Activated CD4-positive, alpha-beta T cell treated with anti-CD3 and anti-CD28 coated beads, Interleukin-2, amount 50 U/mL, for 4 hours (primary cell): ENCODE measurements at places on chromosomes 2 and 18.

- no peak for DNase-seq
Observed at GRCh38 chr2:219001100-219001576, 7.9 kb upstream of the CRYBA2 start.

GRCh38 chr2:202158796-202159195 is 79.6 kb downstream of the SUMO1 start:
- DNase-seq = no peak

GRCh38 chr2:8607606-8608005 is 74.2 kb upstream of the ID2 start:
- no peak for DNase-seq

DNA sequence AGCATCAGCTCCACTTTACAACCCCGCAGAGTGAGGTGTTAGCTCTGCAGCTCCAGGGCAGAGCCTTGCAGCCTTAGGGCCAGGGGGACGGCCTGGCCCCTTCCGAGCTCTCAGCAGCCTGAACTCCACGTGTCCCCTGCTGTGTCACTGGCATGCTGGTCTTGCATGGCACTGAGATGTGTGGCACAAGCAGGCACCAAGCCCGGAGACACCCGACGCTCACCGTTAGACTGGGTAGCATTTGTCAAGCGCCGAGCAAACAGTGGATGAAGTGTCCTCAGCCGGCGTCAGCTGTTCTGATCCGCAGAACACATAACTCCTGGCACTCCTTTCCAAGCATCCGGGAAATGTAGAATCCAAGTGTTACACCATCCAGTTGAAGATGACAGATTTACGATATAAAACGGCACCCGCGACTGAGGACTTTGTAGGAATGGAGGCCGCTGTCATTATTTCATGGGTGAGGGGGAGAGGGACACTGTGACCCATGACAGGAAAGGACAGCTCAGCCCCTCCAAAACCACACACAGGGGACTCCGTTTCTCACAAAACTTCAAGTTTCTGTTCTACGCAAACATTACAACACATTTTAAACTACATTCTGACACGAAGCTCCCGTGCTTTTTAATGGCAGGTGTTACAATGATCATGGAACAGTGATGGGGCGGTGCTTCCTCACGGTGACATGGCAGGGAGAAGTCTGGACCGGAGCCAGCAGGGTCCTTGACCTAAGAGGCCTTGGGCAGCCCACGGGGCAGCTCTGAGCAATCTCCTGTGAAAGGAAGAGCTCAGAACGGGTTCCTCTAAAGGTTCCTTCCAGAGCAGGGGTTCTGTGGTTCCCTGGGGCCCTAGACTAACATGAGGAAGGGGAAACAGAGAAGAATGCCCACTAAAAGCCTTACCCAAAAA is 89.4 kb downstream of the HDAC4 start:
- DNase-seq = no peak

- DNase-seq = no peak
Observed at GRCh38 chr2:159432610-159433009, 146.1 kb upstream of the WDSUB1 start.

GRCh38 chr2:28377984-28378678 is 14.5 kb upstream of the FOSL2 start:
- no peak for DNase-seq

- DNase-seq = no peak
Observed at GRCh38 chr18:63799189-63799588, 24.0 kb downstream of the SERPINB7 start.

DNA sequence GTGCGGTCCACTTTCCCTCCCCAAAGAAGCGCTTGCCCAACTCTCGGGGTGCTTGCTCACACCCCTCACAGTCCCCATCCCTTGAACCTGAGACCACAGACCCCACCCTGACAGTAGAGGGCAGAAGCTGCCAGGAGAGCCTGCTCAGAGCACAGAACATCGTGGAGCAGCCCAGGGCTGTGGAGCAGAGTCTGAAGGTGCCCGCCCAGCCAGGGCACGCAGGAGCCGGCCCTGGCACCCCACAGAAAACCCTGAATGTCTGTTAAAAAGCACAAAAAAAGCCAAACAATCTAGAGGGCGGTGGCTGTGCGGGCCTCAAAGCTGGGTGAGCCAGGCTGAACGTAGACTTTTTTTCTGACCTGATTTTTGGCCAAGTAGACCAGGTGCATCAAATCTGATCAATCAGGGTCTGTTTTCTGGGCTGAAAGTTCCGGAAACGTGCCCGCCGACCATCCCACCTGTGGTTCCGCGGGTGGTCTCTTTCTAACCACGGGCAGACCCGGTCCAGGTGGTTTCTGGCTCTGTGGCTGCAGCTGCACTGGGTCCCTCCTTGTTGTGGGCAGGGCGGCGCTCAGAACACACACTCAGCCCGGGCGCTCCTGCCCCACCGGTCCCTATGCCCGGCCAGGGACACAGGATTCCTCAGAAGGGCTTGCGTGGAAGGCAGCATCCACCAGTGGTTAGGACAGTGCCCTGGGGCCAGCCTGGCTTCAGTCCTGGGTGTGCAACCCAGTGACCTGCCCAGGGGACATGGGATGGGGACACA is 66.3 kb downstream of the SLC66A2 start:
- DNase-seq = no peak

- no peak for DNase-seq
Observed at GRCh38 chr2:158116936-158117335, 15.3 kb downstream of the UPP2 start.

DNA sequence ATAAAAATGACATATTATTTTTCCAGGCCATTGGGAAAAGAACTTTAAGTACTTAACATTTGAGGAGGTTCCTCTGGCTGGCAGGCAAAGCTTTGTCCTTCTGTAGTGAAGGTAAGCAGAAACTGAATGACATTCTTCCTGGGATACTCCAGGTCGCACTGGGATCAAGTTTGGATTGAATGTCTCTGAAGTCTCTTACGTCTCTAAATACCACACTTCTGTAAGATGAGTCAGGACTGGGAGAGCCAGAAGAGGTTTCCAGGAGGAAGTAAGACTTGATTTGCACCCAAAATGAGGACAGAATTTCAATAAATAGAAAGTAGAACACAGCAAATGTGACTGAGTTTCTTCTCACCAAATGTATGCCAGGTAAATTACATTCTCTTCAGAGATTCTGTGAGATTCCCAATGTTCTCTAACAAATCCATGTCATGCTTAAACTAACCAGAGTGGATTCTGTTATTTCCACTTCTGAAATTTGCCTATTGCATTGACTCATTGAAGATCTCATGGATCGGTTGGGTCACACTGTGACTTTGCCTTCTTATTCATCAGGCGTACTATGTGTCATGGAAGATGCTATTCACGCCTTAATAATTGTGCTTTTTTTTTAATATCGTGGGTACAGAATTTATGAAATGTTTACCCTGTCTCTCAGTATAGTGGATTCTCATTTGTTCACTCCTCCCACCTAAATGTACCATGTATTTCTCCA is 25.5 kb upstream of the VIT start:
- no peak for DNase-seq

DNA sequence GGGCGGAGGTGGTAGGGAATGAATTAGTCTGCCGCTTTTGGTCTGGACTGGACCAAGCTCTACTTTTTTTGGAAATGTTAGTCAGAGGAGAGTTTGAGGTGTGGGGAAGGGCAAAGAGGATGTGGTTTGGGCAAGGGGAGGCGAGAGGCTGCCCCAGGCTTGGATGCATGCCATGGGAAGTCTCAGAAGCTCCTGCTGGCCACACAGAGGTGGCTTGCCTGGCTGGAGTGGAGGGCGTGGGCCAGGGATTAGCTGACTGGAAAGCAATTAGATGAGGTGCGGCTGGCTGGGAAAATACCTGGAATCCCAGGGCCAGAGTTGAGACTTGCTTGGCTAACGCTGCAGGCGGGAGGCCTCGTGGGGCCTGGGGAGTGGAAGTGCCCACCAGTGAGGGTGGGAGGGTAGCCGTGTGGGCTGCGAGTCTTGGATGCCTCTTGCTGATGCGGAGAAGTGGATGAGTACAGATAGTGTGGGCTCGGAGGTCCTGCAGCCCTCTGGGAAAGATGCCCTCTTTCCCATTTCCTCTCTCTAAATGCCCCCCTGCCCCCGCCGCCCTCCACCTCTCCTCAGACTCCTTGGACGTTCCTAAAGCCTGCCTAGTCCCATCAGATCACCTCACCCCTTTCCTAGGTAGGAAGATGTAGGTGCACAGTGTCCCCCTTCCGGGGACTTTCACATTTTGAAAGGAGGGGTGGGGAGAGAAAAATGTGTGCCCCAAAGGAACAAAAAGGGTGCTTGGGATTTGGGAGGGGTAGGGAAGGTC is 117.6 kb downstream of the SMAD7 start:
- DNase-seq = no peak

- DNase-seq = no peak
Observed at GRCh38 chr2:172993931-172994717, 81.5 kb upstream of the MAP3K20 start.

- peak; percentile 36 for DNase-seq
Observed at GRCh38 chr2:54574107-54574859, 118.2 kb downstream of the SPTBN1 start.

GRCh38 chr2:232698556-232699091 is 1.5 kb downstream of the GIGYF2 start:
- no peak for DNase-seq

- DNase-seq = no peak
Observed at GRCh38 chr18:3660739-3661515, 211.0 kb downstream of the TGIF1 start.

DNA sequence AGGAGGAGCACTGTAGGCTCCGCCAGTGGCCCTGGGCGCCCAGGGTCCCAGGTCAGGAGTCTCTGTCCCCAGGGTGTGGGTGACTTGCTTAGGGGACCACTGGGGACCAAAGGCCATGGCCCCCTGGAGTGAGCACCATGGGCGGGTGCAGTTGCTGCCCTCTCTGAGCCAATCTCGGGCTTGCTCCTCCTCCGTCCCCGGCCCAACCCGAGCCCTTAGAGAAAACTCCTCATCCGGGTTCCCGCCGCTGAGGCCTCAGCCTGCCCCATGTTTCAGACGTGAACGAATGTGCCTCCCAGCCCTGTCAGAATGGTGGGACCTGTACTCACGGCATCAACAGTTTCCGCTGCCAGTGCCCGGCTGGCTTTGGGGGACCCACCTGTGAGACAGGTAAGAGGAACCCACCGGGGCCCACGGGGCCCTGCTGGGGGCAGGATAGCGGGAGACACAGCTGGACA is 38.6 kb downstream of the SNED1 start:
- no peak for DNase-seq

- DNase-seq = no peak
Observed at GRCh38 chr2:239106314-239106908, 258.5 kb downstream of the TWIST2 start.

DNA sequence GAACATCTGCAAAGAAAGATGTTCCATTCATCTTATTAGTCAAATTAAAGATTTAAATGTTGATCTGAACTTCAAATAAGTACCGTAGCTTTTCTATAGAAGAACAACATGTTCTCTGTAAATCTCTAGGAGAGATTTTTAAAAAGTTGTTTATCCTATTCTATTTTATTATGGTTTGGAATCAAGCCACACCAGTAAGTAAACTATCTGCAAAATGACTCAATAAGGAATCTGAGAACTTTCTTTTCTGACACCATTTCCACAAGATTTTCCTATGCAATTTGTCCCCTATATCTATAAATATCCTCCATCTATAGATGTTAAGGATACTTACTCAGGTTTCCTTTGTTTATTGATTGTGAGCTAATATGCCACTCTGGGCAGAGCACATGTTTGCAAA is 736.6 kb downstream of the CBLN2 start:
- no peak for DNase-seq

DNA sequence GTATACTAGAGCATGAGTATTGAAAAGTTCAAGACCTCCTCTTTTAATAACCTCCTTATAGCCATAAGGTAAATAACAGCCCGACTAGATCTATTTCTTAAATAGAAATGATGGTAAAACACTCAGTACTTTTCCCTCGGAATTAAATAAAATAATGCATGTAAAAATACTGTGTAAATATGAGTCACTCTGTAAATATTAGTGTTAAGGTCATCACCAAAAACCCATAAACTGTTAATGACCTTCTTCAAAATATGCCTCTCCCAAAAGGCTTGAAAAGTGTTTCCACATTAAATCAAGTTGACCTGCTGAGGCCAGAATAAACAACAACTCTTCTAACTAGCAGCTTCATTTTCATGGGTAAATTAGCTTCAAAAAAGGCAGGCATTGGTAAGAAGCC is 25.3 kb upstream of the BZW1 start:
- DNase-seq = no peak

DNA sequence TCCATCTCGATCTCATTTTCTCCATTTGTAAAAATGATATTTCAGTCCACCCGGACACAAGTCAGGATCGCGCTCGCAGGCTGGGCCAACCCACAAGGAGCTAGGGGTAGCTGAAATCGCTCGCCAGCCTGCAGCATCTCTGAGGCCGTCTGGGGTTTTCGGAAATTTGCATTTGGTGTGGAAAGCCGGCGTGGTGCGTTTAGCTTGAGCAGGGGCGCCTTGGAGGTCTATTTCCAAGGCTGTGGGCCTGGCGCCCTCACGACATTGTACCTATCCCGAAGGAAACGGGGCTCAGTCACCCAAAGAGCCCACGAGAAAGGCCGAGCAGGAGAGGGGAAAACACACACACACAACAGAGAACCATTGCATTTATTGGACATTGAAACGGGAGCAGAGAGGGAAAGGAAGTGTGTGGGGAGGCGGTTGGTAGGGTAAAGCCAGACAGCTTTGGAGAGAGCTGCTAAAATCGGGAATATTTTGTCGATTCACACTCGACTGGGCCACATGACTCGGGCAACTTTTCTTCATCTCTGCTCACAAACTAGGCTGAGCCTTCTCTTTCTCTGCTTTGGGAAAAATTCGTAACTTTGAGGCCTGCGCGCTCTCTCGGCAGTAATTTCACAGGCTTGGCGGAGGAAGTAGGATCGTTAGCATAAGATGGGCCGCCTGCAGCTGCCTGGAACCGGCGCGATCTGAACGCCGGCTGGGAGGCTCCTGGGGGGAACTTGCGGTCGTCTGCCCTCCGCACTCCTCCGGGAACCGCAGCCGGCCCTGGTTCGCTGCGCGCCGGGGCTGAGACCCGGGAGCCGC is 1.1 kb upstream of the HOXD8 start:
- DNase-seq = no peak

DNA sequence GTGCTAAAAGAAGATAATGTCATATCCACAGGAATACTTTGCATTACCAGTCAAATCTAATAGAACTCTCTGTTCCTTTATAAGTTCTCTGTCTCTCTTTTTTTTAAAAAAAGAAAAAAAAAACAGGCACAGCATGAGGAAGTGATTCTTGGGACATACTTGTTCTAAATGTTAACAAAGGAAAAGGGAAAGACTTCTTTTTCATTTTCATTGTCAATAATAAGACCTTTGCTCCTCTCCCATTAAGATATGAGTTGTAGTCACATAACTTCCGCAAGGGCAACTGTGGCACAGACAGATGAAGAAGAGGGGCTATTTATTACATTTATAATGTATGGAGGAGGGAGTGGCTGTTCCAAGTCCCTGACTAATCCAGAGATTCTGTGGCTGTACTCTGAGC is 4.7 kb downstream of the CD302 start:
- DNase-seq = no peak
